ENCODE measurements at places on chromosomes 11 and 22.

DNA sequence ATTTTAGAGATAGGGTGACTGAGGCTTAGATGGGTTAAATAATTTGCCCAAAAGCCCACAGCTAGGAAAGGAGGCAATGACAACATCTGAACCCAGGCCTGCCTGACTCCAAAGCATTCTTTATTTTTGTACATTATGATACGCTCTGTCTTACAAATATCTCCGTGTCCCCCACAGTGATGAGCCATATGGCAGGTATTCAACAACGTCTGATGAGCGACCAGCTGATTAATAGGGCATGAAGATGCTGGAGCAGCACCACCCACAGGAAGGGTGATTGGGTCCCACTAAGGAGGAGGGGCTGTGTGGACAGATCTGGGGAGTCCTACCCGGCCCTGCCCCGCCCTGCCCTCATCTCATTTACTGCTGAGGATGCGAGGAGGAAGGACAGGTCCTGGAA is 380.6 kb downstream of the CADM1 start:
- peak; percentile 3 for DNase-seq

GRCh38 chr11:129728581-129728980 is 87.1 kb upstream of the TMEM45B start:
- no peak for DNase-seq

DNA sequence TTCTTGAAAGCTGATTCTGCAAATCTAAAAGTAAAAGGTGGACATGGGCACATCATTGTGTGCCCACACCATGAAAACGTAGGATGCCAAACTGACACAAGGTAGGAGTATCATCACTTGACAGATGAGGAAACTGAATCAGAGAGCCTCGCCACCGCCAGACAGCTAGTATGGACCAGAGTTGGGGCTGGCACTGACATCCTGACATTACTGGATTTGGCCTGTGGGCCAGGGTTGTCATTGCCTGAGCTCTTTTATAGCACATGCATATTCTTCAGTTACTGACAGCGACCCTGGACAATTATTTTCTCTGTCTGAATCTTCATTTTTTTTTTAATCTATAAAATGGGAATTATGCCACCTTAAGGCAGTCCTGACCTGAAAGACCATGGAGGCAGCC is 16.5 kb downstream of the USP35 start:
- no peak for DNase-seq

- no peak for DNase-seq
These were observed 156.4 kb downstream of the ATG16L2 start for GRCh38 chr11:72970557-72971118.

DNA sequence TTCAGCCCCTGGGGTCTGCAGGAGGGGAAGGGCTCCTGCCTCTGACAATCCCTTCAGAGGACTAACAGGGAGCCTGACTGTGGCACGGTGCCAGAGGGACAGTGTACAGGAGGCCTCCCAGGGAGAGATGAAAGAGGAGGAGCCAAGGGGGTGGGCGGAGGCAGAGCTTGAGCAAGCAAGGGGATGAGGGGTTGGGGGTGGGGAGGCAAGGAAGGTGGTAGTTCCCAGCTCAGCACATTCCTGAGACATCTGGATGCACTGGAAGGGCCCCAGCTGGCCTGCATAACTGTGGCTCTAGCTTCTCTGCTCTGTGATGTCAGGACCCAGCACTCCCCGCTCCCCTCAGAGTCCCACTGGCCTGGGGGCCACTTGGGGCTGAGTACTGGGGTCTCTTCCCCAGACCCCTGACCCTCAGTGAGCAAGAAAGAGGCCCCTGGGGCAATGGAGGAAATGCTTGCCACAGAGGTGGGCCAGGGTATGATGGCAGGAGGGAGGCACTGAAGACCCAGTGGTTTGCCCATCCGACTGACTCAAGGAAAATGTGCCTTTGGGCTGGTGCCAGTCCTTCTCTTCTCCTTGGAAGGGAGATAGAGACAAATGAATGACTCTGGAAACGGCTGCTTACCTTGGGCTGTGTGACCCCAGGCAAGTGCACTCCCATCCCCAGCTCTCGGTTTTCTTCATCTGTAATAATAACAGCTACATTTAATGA is 13.3 kb downstream of the CREB3L1 start:
- peak; percentile 99 for DNase-seq

- peak; percentile 61 for DNase-seq
These were observed 6.9 kb upstream of the WEE1 start for GRCh38 chr11:9566561-9567063.

DNA sequence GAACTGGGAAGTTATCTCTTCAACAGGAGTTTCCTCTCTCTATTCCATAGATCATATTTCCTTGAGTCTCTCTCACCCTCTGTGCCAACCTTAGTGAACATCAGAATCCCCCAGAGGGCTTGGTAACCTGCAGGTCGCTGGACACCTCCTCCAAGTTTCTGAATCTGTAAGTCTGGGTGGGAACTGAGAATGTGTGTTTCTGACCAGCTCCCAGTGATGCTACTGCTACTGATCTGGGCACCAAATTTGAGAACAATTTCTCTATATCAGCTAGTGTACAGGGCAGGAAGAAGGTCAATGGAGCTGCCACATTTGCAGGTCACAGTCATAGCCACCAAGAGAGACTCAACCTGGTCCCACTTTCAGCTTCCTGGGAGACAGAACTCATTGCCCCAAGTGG is 62.9 kb downstream of the RCN1 start:
- DNase-seq: no peak

- DNase-seq: peak; percentile 55
These were observed 72.2 kb downstream of the CWF19L2 start for GRCh38 chr11:107385361-107385981.

DNA sequence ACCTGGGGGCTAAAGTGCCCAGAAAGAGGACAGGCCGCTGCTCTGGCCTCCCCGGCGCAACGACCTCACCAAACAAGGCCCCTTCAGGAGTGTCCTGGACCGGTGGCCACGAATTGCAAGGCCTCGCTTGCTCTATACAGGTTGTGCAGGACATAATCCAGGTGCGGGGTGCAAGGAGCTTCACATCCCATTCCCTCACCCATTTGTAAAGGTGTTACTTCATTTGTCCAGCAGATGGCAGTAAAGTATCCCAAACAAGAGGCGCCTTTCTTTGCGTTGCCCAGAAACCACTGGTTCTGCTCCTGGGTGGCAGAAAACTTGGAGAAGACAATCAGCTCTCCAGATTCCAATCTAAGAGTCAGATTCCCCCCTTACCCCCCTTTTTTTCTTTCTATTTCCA is 35.9 kb upstream of the PRDM11 start:
- DNase-seq: peak; percentile 72

GRCh38 chr22:33000342-33001280 is 57.6 kb downstream of the SYN3 start:
- peak; percentile 77 for DNase-seq

- no peak for DNase-seq
These were observed 271.4 kb upstream of the LUZP2 start for GRCh38 chr11:24225501-24225900.

GRCh38 chr22:49515475-49515874 is 312.2 kb downstream of the BRD1 start:
- peak; percentile 37 for DNase-seq

DNA sequence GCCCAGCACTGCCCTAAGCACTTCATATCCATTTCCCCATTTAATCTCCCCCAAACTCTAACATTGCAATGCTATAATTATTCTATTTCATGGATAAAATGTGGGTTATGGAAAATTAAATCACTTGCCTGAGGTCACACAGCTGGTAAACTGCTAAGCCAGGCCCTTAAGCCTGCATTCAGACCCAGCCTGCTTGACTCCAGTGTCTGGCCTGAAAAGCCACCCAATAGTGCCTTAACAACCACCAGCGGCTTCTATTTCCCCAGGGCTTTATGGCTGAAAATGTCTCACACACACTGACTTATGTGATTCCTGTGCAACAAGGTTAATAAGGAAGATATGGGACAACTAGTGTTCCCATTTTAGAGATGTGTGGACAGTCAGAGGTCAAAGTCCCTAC is 178.5 kb upstream of the SNX19 start:
- DNase-seq: no peak

DNA sequence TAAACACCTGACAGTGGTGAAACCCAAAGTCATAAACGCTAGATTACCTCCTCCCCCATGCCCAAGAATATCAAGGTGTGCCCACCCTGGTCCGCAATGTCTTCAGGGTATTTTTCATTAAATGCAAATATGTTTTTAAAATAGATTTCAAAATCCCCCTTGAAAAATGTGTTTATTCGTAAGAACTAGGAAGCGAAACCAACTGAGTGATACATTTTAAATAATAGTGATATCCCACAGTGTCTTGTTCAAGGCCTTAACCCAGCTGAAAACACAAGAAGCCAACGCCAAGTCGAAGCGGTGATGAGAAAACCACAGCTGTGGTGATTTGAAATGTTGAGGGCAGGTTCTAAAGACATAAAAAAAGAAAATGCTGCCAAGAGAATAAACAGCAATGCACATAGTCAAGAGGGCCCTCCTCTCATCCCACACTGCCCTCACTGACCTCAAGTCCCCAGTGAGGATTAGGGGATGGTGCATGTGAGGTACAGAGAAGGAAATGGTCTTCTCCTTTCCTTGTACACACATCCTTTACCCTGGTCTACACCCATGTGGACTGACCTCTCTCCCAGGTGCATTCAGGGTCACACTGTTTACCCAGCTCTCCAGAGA is 25.5 kb downstream of the KCNJ1 start:
- DNase-seq: no peak

- peak; percentile 70 for DNase-seq
These were observed 7.3 kb downstream of the SNX19 start for GRCh38 chr11:130908770-130909625.

DNA sequence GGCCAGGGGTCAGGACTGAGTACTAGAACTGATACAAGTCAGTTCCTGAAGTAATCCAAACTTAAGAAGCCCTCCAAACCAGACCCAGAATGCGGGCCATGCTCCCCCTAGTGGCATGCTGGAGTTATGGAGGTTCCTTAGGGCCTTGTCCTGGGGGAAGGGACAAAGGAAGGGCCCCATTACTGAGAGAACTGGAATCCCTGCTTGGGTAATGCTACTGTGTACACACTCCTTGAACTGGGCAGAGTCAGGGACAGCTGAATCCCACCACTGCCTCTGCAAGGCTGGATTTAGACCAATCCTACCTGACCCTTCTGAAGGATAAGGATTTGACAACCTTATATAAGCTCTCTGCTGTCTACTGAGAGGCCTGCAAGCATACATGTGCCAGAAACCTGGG is 97.3 kb upstream of the AKIP1 start:
- peak; percentile 89 for DNase-seq

GRCh38 chr11:12799334-12799835 is 125.2 kb downstream of the TEAD1 start:
- DNase-seq: no peak

DNA sequence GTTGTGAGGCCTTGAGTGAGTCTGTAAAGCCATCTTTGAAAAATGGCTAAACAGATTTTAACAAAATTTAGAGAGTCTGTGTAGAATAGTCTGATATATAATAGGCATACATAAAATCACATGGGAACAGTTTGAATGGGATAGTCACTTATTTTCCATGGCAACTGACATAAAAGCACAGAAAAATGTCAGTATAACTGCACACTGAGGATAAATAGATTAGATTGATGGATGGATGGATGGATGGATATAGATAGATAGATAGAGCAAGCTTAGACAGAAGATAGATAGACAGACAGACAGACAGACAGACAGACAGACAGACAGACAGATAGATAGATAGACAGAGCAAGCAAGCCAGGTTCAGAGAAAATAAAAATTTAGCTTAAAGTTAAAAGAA is 660.2 kb upstream of the API5 start:
- no peak for DNase-seq

- DNase-seq: no peak
These were observed 21.2 kb upstream of the CD5 start for GRCh38 chr11:61080986-61081590.

- no peak for DNase-seq
These were observed 4.9 kb downstream of the TPBGL start for GRCh38 chr11:75245356-75246005.

DNA sequence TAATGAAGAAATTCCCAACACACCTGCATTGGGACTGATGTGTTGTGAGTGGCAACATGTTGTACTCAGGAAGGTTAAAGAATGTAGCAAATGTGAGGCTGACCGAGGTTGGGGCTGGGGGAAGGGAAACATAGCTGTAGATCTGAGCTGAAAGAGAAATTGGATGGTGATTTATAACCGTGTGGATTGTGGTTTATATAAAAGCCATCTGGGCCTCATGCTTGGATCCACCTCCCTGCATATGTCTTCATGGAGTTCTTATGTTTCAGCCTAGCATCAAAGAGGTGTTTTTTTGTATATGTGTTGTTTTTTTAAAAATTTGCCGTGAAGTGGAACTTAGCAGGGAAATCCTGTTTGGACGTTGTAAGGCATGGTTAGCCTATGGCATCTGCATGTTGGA is 141.3 kb downstream of the NAV2 start:
- peak; percentile 46 for DNase-seq

GRCh38 chr11:474914-475506 is 24.9 kb downstream of the PTDSS2 start:
- no peak for DNase-seq

DNA sequence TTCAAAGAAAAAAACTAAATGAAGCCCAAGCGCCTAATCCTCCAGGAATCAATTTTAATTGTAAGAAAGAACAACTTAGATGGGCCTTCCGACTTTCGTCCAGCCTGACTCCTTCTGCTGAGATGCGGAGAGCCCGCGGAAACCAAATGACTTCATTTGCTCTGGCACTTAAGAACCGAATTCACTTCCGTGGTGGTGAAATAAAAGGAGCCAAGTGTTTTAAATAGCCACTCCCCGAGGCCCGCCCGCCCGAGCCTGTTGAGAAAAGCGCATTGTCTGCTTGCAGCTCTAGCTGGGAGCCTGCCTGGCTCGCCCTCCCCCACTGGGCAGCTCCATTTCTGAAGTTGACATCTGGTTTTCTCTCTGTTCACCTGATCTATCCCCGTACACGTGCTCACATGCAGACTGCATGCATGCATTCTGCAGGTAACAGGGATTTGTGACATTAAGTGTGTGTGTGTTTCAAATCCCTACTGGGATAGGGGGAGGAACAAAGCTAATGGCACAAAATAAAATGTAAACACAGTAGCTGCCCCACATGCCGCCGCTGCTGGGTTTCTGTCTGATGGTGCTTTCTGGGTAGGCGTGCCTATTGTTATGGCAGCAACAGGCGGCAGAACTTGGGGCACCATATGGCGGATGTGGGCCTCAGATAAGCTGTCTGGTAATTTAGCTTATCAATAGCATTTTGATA is 6.2 kb downstream of the TEAD1 start:
- DNase-seq: peak; percentile 88

DNA sequence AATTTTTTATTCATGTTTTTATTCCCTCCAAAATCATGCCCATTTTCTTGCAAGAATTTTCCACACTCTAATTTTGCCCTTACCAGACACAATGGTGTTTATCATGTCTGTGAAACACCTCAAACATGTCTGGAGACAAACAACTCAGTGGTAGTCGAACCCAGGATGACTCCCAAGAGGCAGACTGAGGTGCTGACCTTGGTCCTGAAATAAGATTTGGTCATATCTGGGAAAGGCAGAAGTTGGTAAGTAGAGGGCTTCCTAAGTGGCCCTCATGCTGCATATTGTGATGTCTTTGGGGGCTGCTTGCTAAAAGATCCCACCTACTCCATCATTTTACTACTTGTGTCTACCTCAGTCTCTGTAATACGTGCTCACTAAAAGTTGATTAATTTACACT is 369.4 kb upstream of the ISX start:
- no peak for DNase-seq

GRCh38 chr11:83862691-83863090 is 576.5 kb upstream of the CCDC90B start:
- no peak for DNase-seq

GRCh38 chr11:65919141-65919572 is at the start of gene DRAP1:
Gene DRAP1, plus strand, starts transcription at chr11:65919426. Its CDS starts 76 bp downstream, at chr11:65919502.
- peak; percentile 99 for DNase-seq

Measured in fibroblast of skin of scalp (primary cell).